ENCODE measurements at places on chromosomes 7 and 10. TPM values are rescaled to one million over a fixed set of nuclear protein-coding genes. Genes with fewer than 3 reads are reported as not detected.

Gene CLDN3
- not detected for total RNA-seq

- H3K4me1 ChIP-seq, result no peaks in the 10 kb centered on the region
- no peaks in the 10 kb centered on the region for H3K36me3 ChIP-seq
- DNase-seq, result no peak
- H3K27ac ChIP-seq, result no peak overlapping the region
Measured at GRCh38 chr7:39353615-39354376, 212.4 kb upstream of the YAE1 start.

Gene OR13A1
- total RNA-seq, result not detected

Gene BAIAP2L1
- 60.7 TPM for total RNA-seq

- H3K27me3 ChIP-seq, result no peaks in the 10 kb centered on the region
- H3K27ac ChIP-seq, result peak overlapping the region; percentile 92
- peak; percentile 92 for DNase-seq
- H3K36me3 ChIP-seq, result peaks cover 5% of the 10 kb centered on the region
- peak overlapping the region; percentile 51 for H3K4me3 ChIP-seq
Measured at GRCh38 chr7:2399848-2400587, 3.4 kb upstream of the CHST12 start.

GRCh38 chr7:12737373-12737772, 49.9 kb downstream of the ARL4A start:
- H3K4me1 ChIP-seq, result peaks cover 5% of the 10 kb centered on the region
- no peaks in the 10 kb centered on the region for H3K36me3 ChIP-seq
- no peak overlapping the region for H3K4me3 ChIP-seq
- no peak for DNase-seq

Gene SPDYE9
- not detected for total RNA-seq

DNA sequence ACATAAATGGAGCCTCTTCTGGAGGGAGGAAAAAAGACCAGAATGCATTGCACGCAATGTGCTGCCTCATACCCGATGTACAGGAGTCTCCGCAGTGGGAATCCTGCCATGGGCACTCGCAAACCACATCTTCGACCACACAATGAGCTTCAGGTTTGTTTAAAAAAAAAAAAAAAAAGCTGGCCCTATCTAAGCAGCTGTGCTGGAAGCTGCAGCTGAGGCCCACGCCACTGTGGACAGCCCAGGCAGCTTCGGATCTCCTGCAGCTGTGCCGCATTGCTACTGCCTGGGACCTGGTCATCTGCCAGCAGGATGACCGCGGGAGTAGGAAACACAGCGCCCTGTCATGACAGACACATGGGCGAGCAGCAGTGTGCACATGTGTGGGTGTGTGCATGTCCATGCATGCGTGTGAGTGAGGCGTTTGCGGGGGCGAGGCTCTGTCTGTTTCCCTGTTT, 26.0 kb downstream of the EN2 start:
- DNase-seq, result peak; percentile 60
- H3K36me3 ChIP-seq, result no peaks in the 10 kb centered on the region
- peaks cover 17% of the 10 kb centered on the region for H3K27me3 ChIP-seq
- H3K4me1 ChIP-seq, result no peaks in the 10 kb centered on the region
- no peak overlapping the region for H3K4me3 ChIP-seq

- H3K27ac ChIP-seq, result peak overlapping the region; percentile 0
- no peaks in the 10 kb centered on the region for H3K36me3 ChIP-seq
- peaks cover 17% of the 10 kb centered on the region for H3K27me3 ChIP-seq
- peaks cover 25% of the 10 kb centered on the region for H3K4me1 ChIP-seq
- H3K4me3 ChIP-seq, result peak overlapping the region; percentile 5
Measured at GRCh38 chr10:103491729-103492364, 1.7 kb upstream of the NEURL1 start.

DNA sequence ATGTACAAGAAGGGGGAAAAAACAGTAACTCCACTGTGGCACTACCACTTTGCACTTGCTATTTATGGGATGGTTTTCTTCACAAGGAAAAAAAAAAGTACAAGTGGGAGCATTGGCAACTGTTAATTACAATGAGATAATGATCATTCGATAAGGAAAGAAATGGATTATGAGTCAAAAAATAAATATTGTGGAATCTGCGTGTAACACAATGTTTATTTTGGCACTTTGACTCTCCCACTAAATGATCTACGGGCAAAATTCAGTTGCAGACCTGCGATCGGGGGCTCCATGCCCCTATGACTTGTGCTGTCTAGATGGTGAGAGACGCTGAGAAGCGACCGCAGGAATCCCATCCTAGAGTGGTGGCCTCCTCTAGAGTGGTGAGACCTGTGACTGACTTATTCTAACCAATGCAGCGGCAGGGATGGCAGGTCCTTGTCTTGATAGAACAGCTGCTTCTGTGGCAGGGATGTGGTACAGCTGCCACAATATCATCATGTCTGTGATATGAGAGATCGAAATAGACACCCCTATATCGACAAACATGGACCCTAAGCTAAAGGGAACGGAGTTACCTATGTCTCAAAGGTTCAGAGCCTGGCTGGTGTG, 345.0 kb upstream of the KLF6 start:
- no peaks in the 10 kb centered on the region for H3K4me1 ChIP-seq
- H3K36me3 ChIP-seq, result peaks cover 4% of the 10 kb centered on the region
- no peak overlapping the region for H3K4me3 ChIP-seq

Gene AKR1B15
- total RNA-seq, result not detected

DNA sequence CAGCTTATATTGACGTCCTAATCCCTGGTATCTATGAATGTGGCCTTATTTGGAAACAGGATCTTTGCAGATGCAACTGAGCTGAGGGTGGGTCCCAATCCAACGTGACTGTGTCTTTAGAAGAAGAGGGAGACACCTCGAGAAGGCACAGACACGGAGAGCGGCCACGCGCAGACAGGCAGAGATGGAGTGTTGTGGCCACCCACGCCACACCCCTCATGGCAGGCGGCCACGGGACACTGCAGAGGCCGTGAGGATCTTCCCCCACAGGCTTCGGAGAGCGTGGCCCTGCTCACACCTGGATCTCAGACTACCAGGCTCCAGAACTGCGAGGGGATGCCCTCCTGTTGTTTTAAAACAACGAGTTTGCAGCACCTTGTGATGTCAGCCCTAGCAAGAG, 244.9 kb downstream of the DNAJB6 start:
- no peak overlapping the region for H3K4me3 ChIP-seq
- H3K27me3 ChIP-seq, result peaks cover 35% of the 10 kb centered on the region
- no peak for DNase-seq
- H3K36me3 ChIP-seq, result peaks cover 7% of the 10 kb centered on the region

- no peaks in the 10 kb centered on the region for H3K36me3 ChIP-seq
- peak; percentile 39 for DNase-seq
- no peak overlapping the region for H3K27ac ChIP-seq
- no peak overlapping the region for H3K4me3 ChIP-seq
- H3K27me3 ChIP-seq, result peaks cover 74% of the 10 kb centered on the region
Measured at GRCh38 chr10:59234816-59235429, 58.5 kb downstream of the PHYHIPL start.

DNA sequence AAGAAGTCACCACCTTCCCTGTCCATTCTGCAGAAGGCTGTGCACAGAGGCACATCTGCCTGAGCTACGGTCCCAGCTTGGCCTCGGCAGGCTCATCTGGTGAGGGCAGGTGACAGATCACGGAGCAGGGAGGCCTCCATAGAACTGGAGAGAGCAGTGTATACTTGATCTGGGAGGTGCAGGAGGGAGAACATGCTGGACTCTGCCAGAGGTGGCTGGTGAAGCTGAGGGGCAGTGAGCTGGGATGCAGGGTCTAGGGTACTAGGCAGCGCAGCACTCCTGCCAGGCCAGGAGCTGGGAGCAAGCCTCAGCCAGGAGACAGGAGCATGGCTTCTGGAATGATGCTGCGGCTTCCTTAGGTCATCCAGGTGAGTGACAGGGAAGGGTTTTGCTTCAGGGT, 553.0 kb downstream of the TCERG1L start:
- no peak overlapping the region for H3K4me3 ChIP-seq
- no peaks in the 10 kb centered on the region for H3K36me3 ChIP-seq
- no peak overlapping the region for H3K27ac ChIP-seq
- no peak for DNase-seq

- H3K27ac ChIP-seq, result no peak overlapping the region
- no peak for DNase-seq
- no peaks in the 10 kb centered on the region for H3K27me3 ChIP-seq
- no peaks in the 10 kb centered on the region for H3K36me3 ChIP-seq
- H3K4me3 ChIP-seq, result no peak overlapping the region
Measured at GRCh38 chr10:87703771-87704170, 44.1 kb downstream of the PAPSS2 start.

DNA sequence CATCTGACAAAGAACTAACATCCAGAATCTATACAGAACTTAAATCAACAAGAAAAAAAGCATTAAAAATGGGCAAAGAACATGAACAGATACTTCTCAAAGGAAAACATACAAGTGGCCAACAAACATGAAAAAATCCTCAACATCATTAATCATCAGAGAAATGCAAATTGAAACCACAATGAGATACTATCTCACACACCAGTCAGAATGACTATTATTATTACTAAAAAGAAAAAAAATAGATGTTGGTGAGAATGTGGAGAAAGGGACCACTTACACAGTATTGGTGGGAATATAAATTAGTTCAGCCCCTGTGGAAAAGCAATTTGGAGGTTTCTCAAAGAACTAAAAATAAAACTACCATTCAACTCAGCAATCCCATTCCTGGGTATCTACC, 89.1 kb upstream of the ADO start:
- H3K27ac ChIP-seq, result no peak overlapping the region
- no peaks in the 10 kb centered on the region for H3K36me3 ChIP-seq
- H3K4me1 ChIP-seq, result no peaks in the 10 kb centered on the region
- no peak overlapping the region for H3K4me3 ChIP-seq

- H3K36me3 ChIP-seq, result peaks cover 44% of the 10 kb centered on the region
- peaks cover 21% of the 10 kb centered on the region for H3K4me1 ChIP-seq
- no peaks in the 10 kb centered on the region for H3K27me3 ChIP-seq
- no peak for DNase-seq
- no peak overlapping the region for H3K4me3 ChIP-seq
Measured at GRCh38 chr10:73404690-73405089, 9.2 kb downstream of the ANXA7 start.

DNA sequence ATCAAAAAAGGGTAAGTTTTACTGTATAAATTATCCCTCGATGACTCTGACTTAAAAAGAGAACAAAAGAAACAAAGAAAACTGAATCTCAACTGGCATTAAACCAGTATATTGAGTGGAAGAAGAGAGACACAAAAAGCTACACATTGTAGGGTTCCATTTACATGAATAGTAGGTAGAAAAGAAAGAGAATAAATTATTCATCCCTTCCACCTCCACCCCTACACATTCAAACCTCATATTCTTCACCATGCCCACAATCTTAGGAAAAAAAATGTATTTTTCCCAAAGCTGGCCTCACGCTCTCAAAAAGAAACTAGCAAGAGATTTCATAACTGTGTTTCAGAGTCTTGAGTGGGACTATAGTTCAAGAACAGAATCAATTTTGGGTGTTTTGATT, 346.8 kb upstream of the AOAH start:
- H3K4me3 ChIP-seq, result no peak overlapping the region
- peaks cover 13% of the 10 kb centered on the region for H3K27me3 ChIP-seq
- DNase-seq, result no peak
- no peaks in the 10 kb centered on the region for H3K36me3 ChIP-seq
- peaks cover 1% of the 10 kb centered on the region for H3K4me1 ChIP-seq
- H3K27ac ChIP-seq, result no peak overlapping the region

DNA sequence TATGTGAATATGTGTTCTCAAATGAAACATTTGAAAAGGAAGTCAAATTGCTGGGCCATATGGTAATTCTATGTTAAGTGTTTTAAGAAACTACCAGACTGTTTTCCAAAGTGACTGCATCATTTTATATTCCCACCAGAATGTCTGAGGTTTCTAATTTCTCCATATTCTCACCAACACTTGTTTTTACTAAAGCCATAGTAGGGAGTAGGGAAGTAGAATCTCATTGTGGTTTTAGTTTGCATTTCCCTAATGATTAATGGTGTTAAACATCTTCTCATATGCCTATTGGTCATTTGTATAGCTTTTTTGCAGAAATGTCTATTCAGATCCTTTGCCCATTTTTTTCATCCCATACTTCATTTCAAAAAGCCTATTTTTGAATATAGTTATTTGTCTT, 9.1 kb upstream of the SEMA4G start:
- no peak for DNase-seq
- peak overlapping the region; percentile 10 for H3K27ac ChIP-seq
- H3K4me1 ChIP-seq, result no peaks in the 10 kb centered on the region
- no peaks in the 10 kb centered on the region for H3K27me3 ChIP-seq

DNA sequence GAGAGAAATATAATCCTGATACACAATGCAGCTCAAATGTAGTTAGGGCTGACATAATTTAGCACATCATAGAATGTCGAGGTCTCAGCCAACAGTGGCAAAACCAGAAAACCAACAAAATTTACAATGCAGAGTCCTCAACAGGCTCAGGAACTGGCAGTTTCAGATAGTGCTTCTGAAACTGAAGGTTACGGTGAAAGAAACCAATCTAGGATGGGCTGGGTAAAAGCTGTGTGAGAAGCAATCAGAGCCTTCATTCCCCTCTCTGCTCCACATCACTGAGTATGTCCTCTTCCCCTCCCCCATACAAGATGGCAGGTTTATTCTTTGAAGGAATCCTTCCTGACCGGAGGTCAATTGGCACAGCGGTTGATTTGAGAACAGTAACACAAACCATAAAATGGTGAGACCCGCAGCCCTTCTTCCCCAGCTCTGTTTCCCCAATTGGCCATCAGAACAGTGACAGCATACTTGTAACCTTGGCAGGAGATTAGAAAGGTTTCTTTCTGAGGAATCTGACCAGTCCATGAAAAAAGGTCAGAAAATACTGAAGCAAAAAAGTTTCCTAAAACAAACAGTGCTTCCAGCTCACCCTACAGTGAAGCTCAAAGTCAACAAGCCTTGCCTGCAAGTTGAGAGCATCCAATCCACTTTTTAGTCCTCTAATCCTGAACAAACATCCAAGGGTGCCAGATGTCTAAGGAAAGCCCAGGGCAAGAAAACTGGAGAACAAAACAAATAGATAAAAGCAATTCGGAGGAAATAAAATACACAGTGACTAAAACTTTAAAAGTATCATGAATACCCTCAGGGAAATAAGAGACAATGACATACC, 53.9 kb upstream of the IL6 start:
- no peak overlapping the region for H3K4me3 ChIP-seq
- no peak overlapping the region for H3K27ac ChIP-seq
- DNase-seq, result no peak
- no peaks in the 10 kb centered on the region for H3K27me3 ChIP-seq

Gene PGAM1
- total RNA-seq, result 235 TPM

GRCh38 chr10:65291286-65291685, 1634.5 kb upstream of the LRRTM3 start:
- no peaks in the 10 kb centered on the region for H3K27me3 ChIP-seq
- peak; percentile 1 for DNase-seq
- no peaks in the 10 kb centered on the region for H3K36me3 ChIP-seq
- H3K27ac ChIP-seq, result no peak overlapping the region

- no peaks in the 10 kb centered on the region for H3K36me3 ChIP-seq
- no peaks in the 10 kb centered on the region for H3K27me3 ChIP-seq
- peaks cover 18% of the 10 kb centered on the region for H3K4me1 ChIP-seq
- peak; percentile 49 for DNase-seq
Measured at GRCh38 chr10:76080991-76081390, 649.6 kb downstream of the LRMDA start.

DNA sequence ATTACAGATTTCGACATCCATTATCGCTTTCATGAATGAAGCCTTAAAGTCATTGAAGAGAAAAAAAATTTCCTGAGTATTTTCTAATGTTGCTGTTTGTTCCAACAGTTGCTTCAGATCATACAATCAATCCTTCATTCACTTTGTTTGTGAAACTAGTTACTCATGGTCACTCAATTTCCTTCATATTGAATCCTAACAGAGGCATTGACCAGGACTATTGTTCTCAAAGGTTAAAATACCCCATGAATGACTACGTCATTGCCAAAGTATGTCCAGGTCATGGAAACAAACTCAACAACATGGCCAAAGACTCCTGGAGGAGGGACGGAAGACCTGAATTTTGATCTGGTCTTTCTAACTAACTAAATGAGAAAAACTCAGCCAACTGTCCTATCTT, 54.0 kb upstream of the ABCB5 start:
- no peaks in the 10 kb centered on the region for H3K27me3 ChIP-seq
- H3K27ac ChIP-seq, result no peak overlapping the region
- no peaks in the 10 kb centered on the region for H3K36me3 ChIP-seq

Gene TAS2R41
- total RNA-seq, result not detected
